Mesothelial cell of epicardium (in vitro differentiated cells): ENCODE measurements at places on chromosomes 6 and 20.

DNA sequence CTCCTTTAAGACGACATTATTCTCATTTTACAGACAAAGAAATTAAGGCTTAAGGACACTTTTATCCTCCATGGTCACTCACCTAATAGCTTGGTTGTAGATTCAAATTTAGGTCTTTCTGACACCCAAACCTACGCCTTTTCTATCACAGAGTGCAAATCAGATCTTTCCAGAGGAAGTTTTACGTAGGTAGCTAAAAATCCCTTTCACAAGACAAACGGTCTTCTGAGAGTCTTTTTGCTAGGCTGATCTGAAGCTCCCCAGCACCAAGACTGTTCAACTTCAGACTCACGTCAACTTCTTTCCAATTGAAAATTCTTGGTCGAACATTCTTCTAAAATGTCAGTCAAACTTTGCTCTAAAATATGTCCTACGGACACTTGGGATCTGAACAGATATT, 46.5 kb downstream of the BLOC1S5 start:
- DNase-seq, result no peak

DNA sequence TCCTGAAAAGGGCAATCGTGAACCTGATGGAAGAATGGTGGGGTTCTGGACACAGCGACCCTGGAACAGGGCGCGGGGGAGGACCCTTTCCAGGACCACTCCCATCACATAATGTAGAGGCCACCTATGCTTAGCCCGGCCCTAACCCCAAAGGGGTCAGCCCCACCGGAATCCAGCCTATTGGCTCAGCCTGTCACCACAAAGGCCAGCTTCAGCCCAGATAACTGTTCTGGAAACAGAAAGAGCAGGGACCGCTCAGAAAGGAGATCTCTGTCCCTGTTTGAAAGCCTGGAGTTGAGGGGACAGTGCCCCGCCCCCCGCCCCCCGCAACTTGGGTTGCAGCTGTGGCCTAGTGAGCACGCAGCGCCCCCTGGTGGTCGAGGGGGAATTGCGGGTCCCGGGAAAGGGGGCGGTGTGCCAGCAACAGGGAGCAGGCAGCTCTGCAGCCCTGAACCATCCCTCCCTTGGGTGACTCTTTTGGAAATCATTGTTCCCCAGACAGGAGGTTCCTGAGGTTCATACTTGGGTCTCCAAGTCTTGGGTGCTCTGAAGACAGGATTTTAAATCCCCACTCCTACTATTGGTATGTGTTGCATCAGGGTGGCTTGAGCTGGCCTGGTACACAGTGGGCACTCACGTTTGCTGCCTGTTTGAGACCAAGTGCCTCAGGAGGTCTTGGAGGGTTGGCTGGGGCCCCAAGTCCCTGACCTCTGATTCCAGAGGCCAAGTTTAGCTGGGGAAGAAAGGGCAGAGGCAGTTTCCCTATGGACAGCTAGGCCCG, 1.5 kb downstream of the SIGLEC1 start:
- peak; percentile 92 for DNase-seq

GRCh38 chr6:129679758-129680157, 30.2 kb downstream of the ARHGAP18 start:
- DNase-seq, result no peak

GRCh38 chr6:84379142-84379541, 151.7 kb upstream of the CEP162 start:
- no peak for DNase-seq

DNA sequence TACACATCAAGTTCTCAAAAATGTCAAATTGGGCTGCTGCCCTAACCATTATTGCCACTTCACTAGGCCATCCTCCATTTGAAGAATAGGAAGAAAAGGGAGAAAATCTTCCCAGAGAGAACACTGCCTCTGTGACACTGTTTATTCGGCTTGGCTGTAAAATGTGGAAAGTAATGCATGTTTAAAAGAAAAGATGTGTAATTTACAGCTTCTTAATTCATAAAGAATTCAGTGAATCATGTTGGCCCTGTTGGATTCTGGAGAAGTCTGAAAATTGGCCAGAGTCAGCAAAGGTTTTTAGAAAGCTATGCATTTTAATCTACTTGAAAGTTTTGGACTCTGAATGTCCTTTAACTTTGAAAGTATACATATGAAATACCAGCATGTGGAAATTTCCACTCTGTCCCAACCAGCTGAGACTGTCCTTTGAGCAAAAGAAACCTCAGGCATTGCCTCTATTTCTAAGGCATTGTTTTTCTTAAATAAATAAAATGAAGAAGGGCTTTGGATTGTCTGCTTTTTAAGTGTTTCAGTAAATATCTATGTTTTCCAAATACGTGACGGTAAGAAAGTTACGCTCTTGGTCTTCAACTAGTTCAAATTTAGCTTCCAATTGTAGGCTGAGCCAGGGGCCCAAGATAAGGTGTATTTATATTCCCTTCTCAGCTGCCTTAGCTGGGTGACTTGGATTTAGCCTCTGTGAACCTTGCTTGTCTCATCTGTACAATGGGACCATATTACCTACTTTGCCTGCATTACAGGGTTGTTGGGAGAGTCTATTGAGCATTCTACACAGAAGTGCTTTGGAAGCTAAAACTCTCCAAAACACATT, 222.2 kb downstream of the UST start:
- DNase-seq, result no peak

GRCh38 chr6:48289841-48290240, 178.8 kb upstream of the PTCHD4 start:
- DNase-seq, result no peak

DNA sequence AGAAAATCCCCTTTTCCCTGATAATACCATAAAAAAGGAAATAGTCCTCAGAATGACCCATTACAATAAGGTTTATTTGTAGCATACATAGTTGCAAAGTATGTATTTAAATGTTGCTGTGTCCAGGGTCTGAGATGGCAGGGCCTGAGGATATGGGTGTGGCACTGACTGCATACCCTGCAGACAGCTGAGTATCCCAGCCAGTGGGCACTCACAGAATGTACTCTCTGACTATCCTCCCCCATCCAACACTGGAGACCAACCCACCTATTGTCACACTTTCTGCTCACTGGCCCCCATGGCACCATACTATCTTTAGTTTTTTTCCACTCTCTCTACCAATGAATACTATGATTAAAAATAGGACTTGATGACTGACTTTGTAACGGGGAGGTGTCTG, 215.8 kb upstream of the FOXA2 start:
- no peak for DNase-seq
